Right lobe of liver (tissue), 6 donors: ENCODE measurements at places on chromosomes 16 and 17. TPM values are rescaled to one million over a fixed set of nuclear protein-coding genes. Genes with fewer than 3 reads are reported as not detected.

NPIPB5 gene
- total RNA-seq, result 73.8 TPM

TMEM92 gene
- total RNA-seq, result 20.0 TPM

EFCAB5 gene
- total RNA-seq, result not detected

DNA sequence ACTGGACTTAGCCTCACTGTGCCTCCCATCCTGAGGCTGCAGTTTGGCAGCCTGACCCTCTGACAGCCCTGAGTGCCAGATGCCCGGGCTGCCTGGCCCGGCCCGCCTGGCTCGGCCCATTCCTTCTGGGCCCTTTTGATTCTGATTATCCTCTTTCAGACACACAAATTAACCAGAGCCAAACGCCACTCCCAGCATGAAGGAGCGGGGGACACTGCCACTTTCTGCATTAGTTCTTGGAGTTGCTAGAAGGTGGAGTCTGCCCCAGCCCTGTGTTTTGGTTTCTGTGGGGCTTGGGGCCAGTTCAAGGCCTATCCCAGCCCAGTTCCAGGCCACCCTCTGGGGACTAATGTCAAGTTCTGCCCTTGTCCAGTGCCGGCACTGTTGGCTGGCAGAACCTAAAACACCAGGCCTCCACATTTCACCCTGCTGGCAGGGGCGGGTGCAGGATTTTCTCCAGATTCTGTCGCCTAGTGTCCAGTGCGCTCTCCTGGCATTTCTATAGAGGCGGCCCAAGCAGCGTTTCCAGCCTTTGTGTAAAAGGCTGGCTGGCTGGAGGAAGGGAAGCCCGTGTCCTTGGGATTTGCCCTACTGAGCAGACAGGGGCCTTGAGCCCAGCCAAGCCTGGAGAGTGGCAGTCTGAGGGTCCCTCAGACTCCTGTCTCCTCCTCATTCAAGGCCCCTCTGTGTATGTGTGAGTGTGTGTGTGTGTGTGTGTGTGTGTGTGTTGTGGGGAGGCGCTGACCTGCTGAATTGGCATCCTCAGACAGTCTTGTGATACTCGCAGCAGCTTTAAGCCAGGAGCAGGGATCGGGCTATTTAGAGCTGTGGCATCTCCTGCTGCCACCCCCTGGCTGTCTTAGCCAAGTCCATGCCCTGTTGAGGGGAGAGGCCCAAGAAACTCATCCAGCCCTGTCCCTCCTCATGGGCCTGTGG lies 21.4 kb downstream of the PLCD3 start:
- DNase-seq, result no peak
